ENCODE measurements at places on chromosomes 2 and 18. TPM values are rescaled to one million over a fixed set of nuclear protein-coding genes. Genes with fewer than 3 reads are reported as not detected.

WNT10A gene
- total RNA-seq = not detected

LCT gene
- not detected for total RNA-seq

- H3K4me3 ChIP-seq = peak overlapping the region; percentile 81
- H3K27ac ChIP-seq = peak overlapping the region; percentile 96
- no peaks in the 10 kb centered on the region for H3K36me3 ChIP-seq
- H3K4me1 ChIP-seq = peaks cover 35% of the 10 kb centered on the region
- H3K27me3 ChIP-seq = no peaks in the 10 kb centered on the region
Observed at GRCh38 chr2:150485871-150486538, 1.5 kb downstream of the RND3 start.

DNA sequence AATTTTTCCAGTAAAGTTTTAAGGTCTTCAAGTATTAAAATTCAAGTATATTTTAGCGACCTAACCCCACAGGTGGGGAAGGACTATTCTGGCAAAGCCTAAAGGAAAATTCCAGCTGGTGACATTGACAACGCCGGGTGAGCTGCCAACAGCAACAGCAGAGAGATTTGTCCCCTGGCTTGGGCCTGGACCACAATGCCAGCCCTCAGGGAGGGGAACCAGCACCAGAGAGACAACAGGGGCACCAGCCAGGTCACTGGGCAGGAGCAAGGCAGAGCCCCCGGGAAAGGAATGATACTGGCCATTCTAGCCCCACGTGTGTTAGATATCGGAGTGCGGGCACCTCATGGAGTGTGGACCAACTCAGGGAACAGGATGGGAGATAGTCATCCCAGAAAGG lies 95.7 kb downstream of the ARMC9 start:
- H3K27ac ChIP-seq = no peak overlapping the region
- H3K4me1 ChIP-seq = no peaks in the 10 kb centered on the region
- H3K27me3 ChIP-seq = no peaks in the 10 kb centered on the region

- H3K27me3 ChIP-seq = no peaks in the 10 kb centered on the region
- DNase-seq = no peak
- H3K27ac ChIP-seq = peak overlapping the region; percentile 54
Observed at GRCh38 chr2:119786295-119786694, 26.6 kb downstream of the PTPN4 start.

DNA sequence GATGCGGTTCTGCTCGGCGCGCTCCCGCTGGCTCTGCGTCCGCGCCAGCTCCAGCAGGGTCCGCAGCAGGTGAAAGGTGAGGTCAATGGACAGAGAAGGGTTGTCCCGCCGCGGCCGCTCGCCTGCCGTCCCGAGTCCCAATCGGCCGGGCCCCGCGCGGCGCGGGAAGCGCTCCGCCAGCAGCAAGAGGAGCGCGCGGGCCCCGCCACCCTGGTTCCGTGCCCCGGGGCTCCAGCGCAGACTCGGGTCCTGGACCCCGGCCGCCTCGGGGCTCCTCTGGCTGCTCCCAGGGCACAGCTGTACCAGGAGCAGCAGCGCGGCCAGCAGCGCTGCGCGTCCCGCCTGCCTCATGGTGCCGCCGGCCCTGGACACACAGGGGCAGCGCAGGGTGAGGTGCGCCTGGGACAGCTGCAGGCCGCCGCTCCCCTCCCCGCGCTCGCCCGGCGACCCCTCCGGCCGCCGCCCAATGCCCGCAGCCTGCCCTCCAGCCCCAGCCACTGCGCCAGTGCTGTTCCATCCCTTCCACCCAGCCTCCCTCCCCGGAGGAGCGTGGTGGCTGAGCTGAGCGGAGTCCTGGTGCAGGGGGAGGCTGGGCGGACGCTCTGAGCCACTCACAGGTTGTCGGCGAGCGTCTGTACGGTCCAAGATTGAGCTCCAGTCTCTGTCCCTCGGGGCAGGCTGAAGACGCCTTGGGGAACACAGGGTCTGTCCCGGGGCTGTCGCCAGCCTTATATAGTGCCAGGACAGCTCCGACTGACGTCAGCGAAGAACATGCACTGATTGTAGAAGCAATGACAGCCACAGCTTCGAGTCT lies 493 bp downstream of the UCN start:
- H3K27ac ChIP-seq = no peak overlapping the region
- H3K27me3 ChIP-seq = peaks cover 46% of the 10 kb centered on the region
- no peak for DNase-seq
- no peak overlapping the region for H3K4me3 ChIP-seq
- no peaks in the 10 kb centered on the region for H3K4me1 ChIP-seq

GRCh38 chr2:236949089-236949905 lies 136.4 kb upstream of the COPS8 start:
- H3K4me1 ChIP-seq = no peaks in the 10 kb centered on the region
- no peak overlapping the region for H3K27ac ChIP-seq
- H3K27me3 ChIP-seq = no peaks in the 10 kb centered on the region
- DNase-seq = peak; percentile 42
- H3K36me3 ChIP-seq = no peaks in the 10 kb centered on the region

DNA sequence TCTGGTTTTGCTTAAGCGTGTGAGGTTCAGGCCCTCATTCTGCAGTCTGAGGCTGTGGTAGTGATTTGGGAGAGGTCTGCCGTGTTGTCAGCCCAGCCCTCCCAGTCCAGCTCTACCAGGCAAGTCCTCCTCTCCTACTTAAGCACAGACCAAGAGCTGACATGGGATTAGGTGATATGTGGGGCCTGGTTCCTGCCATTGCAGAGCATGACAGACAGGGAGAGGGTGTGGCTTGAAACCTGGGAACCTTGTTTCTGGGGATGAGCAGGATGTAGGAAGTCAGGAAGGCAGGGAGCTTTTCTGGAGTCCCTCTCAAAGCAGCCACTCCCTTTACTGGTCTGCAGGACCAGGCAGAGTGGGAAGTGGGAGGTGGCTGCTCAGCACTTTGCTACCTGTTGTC lies 38.6 kb downstream of the PTPRM start:
- H3K4me1 ChIP-seq = peaks cover 47% of the 10 kb centered on the region
- H3K36me3 ChIP-seq = no peaks in the 10 kb centered on the region
- no peak overlapping the region for H3K4me3 ChIP-seq
- DNase-seq = no peak
- no peaks in the 10 kb centered on the region for H3K27me3 ChIP-seq
- H3K27ac ChIP-seq = no peak overlapping the region

DNA sequence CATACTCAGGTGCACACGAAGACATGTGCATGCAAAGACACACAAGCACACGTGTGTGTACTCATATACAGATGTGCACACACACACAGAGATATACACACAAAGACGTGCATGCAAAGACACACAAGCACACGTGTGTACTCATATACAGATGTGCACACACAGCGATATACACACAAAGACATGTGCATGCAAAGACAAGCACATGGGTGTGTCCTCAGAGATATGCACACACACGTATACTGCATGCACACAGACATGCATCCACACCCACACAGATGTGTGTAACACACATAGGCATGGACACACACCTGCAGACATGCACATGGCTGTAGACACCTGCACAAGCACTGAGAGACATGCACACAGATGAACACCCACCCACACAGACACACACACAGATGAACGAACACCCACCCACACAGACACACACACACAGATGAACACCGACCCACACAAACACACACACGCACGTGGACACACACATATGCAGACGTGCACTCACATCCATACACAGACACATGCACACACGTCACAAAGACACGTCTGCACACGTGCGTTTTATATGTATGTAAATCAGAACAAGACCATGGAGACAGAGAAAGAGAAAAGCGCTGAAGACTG lies 231.9 kb downstream of the TWIST2 start:
- no peaks in the 10 kb centered on the region for H3K27me3 ChIP-seq
- H3K4me1 ChIP-seq = peaks cover 18% of the 10 kb centered on the region
- H3K27ac ChIP-seq = no peak overlapping the region
- H3K4me3 ChIP-seq = no peak overlapping the region
- peaks cover 97% of the 10 kb centered on the region for H3K36me3 ChIP-seq

DNA sequence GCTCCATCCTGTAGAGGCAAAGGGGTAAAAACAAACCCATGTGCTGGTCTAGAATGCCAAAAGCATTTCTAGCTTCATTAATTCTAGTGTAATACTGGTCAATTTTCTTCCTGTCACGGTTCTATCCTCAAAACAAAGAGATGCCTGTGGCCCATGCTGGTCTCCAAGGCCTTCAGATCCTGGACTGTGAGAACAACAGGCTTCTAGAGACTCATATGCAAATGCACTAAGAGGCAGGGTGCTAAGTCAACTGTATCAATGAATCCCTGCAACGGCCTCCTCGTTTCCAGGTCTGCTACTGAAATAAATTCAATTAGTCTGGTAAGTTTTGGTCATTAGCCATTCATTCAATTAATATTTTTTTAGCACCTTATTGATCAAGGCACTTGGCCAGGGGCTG lies 4.0 kb downstream of the IFT172 start:
- H3K27me3 ChIP-seq = no peaks in the 10 kb centered on the region
- H3K4me3 ChIP-seq = no peak overlapping the region
- peaks cover 15% of the 10 kb centered on the region for H3K36me3 ChIP-seq
- peaks cover 13% of the 10 kb centered on the region for H3K4me1 ChIP-seq
- H3K27ac ChIP-seq = no peak overlapping the region
- DNase-seq = no peak

- no peak overlapping the region for H3K4me3 ChIP-seq
- no peak for DNase-seq
- no peaks in the 10 kb centered on the region for H3K4me1 ChIP-seq
- peaks cover 17% of the 10 kb centered on the region for H3K36me3 ChIP-seq
- no peaks in the 10 kb centered on the region for H3K27me3 ChIP-seq
Observed at GRCh38 chr2:159234868-159235267, 51.6 kb downstream of the WDSUB1 start.

DNA sequence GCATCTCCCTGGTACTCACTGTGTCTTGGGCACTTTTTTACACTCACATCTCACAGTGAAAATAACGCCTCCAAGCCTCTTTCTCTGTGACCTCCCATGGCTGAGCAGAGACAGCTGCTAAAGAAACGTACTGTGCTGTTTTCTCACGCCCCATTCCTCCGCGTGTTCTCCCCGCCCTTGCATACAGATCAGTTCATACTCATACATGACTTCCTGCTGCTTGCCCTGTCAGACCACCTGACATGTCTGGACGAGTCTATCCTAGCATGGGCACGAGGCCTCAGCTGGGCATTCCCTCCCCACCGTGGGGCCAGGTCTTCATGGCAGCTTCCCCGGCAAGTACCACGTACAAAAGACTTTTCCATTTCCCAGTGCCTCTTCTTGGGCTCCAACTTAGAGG lies 21.2 kb upstream of the IL1A start:
- H3K4me3 ChIP-seq = no peak overlapping the region
- H3K4me1 ChIP-seq = no peaks in the 10 kb centered on the region
- no peaks in the 10 kb centered on the region for H3K27me3 ChIP-seq
- H3K36me3 ChIP-seq = no peaks in the 10 kb centered on the region

- H3K27ac ChIP-seq = no peak overlapping the region
- H3K4me3 ChIP-seq = no peak overlapping the region
- no peaks in the 10 kb centered on the region for H3K27me3 ChIP-seq
- no peak for DNase-seq
- H3K4me1 ChIP-seq = no peaks in the 10 kb centered on the region
- no peaks in the 10 kb centered on the region for H3K36me3 ChIP-seq
Observed at GRCh38 chr2:75453384-75454240, 107.1 kb downstream of the EVA1A start.

DNA sequence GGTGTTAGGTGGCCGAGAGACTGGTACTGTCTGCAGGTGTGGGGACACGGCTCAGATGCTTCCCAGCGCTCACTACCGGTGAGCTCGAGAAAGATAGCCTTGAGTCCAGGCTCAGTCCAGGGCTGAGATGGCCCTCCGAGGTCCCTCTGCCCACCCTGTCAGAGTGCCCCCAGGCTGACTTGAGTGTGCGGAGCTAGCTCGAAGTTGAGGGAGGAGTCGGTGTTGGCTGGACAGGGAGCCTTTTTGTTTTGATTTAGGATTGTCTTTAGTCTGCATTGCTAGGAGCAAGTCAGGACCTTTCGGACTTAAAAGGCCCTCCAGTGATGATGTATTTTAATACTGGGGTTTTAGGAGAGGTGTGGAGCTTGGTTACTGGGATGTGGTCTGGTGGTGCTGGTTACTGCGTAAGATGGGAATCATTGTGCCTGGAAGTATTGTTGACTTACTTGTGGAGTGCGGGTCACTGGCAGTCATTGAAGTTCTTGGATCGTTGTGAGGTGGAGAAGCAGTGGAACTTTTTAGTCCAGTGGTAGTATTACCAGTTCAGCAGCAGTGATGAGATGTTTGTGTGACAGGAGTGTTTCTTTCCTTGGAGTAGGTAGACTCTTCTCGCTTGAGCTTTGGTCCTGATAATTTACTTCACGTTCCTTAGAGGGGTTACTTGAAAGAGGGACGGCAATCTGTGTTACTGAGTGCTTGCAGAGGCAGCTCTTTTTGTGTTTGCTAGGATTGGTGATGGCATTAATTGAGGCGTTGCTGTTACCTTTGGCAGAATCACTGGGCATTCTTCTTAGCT lies 633 bp downstream of the KIAA1328 start:
- H3K27ac ChIP-seq = peak overlapping the region; percentile 89
- H3K4me1 ChIP-seq = peaks cover 14% of the 10 kb centered on the region
- peak; percentile 65 for DNase-seq
